ENCODE measurements at places on chromosomes 7 and 10.
A peak's percentile ranks its signal among the peaks of the same experiment; 100 is the strongest.

GRCh38 chr10:124279298-124279697, 139.4 kb downstream of the OAT start:
- no peak for DNase-seq

DNA sequence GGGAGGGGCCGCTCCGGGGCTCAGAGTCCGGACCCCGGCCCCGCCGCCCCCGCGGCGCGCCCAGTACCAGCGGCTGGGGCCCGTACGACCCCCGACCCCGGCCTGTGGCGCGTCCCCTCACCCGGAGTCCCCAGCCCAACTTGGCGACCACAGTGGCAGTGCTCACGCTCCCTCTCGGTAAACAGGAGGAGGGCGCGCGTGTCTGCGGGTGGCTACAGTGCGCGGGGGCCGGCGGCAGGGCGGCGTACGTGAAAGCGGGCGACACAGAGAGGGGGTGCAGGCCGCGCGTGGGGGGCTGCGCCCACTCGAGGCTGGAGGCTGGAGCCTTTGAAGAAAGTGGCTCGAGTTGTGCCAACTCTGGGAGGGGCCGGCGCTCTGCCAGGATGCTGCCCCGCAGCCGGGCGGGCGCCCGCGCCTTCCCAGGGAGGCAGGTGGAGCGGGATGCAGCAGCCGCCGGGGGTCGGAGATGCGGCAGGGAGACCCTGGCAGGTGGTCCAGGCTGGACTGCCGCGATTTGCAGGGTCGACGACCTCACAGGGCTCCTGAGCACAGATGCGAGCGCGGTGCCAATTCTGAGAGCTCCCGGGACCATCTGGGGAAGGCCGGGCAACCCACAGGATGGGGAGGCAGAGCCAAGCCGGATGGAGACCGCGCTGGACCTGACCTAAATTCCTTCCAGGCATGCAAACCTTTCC, 655 bp downstream of the PTPRE start:
- peak; percentile 40 for DNase-seq

GRCh38 chr10:113071446-113071845, 121.4 kb downstream of the TCF7L2 start:
- no peak for DNase-seq

DNA sequence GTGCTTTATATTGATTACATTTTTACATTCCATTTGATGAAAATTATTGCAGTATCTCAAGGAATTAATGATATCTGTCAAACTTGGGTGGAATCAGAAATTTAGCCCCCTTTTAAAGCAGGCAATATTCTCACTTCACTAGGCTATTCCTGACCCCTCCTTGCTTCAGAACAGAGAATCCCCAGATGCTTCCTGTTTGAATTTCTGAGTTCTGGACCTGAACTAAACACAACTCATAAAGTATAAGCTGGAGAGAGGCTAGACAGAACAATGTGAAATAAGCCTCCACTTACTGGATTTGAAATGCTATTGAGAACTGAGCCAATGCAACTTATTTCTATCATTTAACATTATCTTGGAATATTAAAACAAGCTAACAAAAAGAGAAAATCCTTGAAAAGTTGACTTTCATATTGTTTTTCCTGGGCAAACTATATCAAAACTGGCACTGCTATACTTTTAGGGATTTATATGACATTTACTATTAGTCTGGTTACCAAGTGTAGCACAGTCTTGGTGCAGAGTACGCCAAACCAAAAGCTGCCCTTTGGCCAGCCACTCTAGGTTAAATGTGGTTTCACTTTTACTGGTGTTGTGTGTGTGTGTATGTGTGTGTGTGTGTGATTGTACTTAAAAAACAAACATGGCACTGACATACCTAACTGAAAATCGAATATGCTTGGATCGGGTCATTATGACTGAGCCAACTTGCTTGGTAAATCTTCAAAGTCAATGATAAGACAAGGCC, 19.0 kb upstream of the AGMO start:
- no peak for DNase-seq

- DNase-seq = no peak
Observed at GRCh38 chr10:62842983-62843382, 26.8 kb upstream of the EGR2 start.

GRCh38 chr10:124963866-124964720, 22.2 kb downstream of the ZRANB1 start:
- no peak for DNase-seq

DNA sequence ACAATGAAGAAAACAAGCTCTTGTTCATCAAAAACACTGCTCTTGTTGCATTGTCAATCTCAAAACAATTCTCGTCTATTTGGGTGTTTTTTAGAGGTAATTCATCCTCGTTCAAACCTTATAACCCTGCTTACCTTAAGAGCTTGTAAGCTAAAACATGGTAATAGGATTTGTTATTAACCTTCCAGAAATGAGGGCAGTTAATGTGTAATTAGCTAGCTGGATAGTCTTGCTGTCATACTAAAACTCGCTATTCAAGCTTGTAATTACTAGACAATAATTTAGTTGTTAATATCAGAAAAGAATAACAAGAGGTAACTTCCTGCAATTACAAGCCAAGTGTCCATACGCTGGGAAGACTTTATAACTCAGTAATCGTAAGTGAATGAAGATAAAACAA, 101.6 kb downstream of the UBE2H start:
- no peak for DNase-seq
